Muscle of back (tissue), 13 donors: ENCODE measurements at places on chromosomes 1 and 21.

- DNase-seq = no peak
These were observed 17.0 kb upstream of the ATP13A2 start for GRCh38 chr1:17028662-17029188.

- DNase-seq = no peak
These were observed 268.3 kb upstream of the PROX1 start for GRCh38 chr1:213719462-213719861.

- no peak for DNase-seq
These were observed 12.2 kb upstream of the ACADM start for GRCh38 chr1:75712306-75712705.

GRCh38 chr1:21058035-21058793 is 118.5 kb downstream of the EIF4G3 start:
- no peak for DNase-seq

- no peak for DNase-seq
These were observed 2.9 kb upstream of the PIGR start for GRCh38 chr1:206949208-206949607.

DNA sequence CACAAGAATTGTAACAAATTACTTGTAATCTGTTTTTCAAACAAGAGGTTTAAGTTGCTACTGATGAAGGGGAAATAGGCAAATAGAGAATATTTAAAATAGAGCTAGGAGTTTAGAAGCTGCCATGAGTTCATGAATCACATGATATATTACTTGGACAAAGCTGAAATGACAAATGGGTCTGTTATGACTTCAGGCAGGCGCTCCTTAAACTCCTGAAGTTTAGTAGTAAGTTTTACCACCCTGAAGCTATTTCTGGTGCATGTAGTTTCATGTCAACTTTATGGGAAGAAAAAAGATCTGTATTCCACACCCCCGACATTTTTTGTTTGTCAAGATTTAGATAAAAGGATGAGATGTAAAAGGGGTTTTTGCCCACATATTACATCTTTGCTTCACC is 58.5 kb downstream of the PLA2G4A start:
- no peak for DNase-seq
